ENCODE measurements at places on chromosomes 6 and 20.
A peak's percentile ranks its signal among the peaks of the same experiment; 100 is the strongest.

GRCh38 chr6:344816-345340 lies 46.7 kb upstream of the IRF4 start:
- DNase-seq = no peak

GRCh38 chr6:111423960-111424846 lies 58.8 kb downstream of the REV3L start:
- no peak for DNase-seq

- no peak for DNase-seq
These were observed 85.4 kb upstream of the HCRTR2 start for GRCh38 chr6:55088902-55089301.

DNA sequence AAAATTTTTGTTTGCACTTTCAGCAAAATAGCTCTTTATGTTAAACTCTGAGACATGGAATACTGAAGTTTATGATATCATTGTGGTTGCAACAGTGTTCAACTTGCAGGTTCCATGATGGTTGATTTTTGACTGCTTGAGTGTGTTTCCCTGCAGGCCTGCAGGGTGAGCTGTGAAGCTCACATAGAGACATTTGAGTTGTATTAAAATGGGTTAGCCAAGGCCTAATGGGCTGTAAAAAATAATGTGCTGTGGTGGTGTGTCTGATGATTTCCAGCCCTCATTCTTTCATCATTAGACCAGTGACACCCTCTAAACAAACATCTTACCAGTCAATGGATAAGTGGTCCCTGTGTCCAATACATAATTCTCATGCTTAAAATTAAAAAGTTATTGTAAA lies 321.4 kb downstream of the FARS2 start:
- no peak for DNase-seq

DNA sequence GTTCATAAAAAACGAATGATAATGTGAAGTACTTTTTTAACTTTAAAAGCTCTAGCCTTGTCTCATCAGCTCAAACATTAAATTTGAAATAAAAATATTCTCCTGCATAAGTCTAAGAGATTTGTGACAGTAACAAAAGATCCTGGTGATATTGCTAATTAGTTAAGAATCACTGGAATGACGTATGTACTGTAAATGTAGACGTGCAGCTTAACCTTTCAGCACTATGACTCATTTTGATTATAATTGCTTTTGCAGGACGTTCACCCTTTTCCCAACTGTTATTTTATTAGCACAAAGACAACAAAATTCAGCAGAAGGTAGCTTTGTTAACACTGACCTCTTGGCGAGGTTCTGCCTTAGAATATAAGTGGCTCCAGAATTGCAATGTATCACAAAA lies 68.6 kb downstream of the TENT5A start:
- DNase-seq = no peak

- DNase-seq = no peak
These were observed 13.9 kb upstream of the VAPB start for GRCh38 chr20:58374906-58375758.

- no peak for DNase-seq
These were observed 607.0 kb downstream of the TENT5A start for GRCh38 chr6:81145506-81145905.

GRCh38 chr6:21594416-21595281 lies 1.1 kb downstream of the SOX4 start:
- no peak for DNase-seq

GRCh38 chr6:133502441-133503335 lies 261.5 kb downstream of the EYA4 start:
- no peak for DNase-seq

GRCh38 chr20:775679-776135 lies 7.4 kb upstream of the SLC52A3 start:
- DNase-seq = no peak

DNA sequence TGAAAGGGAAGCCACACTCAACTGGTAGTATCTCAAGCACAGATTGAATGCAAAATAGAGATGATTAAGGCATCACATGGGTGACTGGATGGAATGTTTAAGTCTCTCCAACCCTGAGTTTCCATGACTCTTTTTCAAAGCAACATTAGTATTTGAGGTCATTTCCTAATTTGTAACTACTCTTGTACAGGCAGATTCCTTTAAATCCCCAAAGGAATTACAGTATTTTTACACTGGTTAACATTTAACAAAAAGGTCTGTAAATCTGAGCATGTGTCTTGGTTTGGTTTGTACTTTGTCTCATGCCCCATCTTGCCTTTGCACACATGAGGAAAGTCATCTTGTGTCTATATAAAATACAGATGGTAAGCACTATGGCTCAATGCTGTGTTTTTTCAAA lies 15.1 kb downstream of the RMND1 start:
- no peak for DNase-seq

DNA sequence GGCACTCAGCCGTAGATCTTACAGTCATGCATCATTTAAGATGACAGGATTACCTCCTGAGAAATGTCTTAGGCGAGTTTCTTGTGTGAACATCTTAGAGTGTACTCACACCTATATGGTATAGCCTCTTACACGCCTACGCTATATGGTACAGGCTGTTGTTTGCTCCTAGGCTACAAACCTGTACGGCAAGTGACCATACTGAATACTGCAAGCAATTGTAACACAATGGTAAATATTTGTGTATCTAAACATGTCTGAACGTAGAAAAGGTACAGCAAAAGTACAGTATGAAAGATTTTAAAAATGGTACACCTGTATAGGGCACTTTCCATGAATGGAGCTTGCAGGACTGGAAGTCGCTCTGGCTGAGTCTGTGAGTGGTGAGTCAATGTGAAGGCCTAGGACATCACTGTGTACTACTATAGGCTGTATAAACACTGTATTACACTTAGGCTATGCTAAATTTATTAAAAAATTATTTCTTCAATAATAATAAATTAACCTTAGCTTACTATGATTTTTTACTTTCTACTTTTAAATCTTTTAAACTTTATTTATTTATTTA lies 541 bp upstream of the IL20RA start:
- DNase-seq = no peak

GRCh38 chr6:128439627-128440026 lies 80.8 kb downstream of the PTPRK start:
- no peak for DNase-seq

DNA sequence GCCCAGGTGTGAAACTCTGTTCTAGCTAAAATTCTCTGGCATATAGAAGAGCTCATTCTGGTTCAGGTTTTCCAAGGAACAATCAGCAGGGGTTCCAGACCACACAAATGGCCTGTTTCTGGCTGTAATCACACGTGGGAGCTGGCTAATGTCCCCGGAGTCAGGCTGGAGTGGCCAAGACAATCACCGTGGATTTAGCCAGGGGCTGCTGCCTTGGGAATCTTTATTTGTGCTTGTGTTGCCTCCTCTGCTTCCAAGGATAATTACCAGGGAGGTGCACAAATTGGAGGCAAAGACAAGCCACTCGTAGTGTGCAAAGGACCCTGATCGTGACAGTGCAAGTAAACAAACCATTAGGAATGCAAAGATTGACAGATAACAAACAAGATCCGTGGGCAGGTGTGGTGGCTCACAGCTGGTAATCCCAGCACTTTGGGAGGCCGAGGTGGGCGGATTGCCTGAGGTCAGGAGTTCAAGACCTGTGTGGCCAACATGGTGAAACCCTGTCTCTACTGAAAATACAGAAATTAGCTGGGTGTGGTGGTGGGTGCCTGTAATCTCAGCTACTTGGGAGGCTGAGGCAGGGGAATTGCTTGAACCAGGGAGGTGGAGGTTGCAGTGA lies 77.3 kb downstream of the KCNB1 start:
- DNase-seq = no peak

- no peak for DNase-seq
These were observed 245.1 kb downstream of the FOXA2 start for GRCh38 chr20:22339091-22339881.

- no peak for DNase-seq
These were observed 182.3 kb upstream of the RALGAPA2 start for GRCh38 chr20:20894753-20895152.

DNA sequence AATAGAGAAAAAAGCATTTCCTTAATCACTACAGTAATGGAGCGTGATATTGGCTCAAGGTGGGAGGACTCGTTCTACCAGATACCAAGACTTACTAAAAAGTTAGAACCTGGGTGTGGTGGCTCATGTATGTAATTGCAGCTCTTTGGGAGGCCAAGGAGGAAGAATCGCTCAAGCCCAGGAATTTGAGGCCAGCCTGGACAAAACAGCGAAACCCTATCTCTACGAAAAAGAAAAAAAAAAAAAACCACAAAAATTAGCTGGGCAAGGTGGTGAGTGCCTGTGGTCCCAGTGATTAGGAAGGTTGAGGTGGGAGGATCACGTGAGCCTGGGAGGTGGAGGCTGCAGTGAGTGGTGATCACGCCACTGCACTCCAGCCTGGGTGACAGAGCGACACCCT lies 24.0 kb upstream of the ATRN start:
- no peak for DNase-seq

DNA sequence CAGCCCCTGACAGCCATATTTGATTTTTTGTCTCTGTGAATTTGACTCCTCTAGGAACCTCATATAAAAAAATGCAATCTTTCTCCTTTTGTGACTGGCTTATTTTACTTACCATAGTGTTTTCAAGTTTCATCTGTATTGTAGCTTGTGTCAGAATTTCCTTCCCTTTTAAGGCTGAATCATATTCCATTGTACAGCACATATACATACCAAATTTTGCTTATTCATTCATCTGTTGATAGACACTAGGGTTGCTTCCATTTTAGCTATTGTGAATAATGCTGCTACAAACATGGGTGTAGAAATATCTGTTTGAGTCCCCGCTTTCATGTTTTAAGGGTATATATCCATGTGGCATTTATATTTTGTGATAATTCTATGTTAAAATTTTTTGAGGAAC lies 49.2 kb upstream of the RNF217 start:
- no peak for DNase-seq

GRCh38 chr6:170291271-170292110 lies 613 bp upstream of the DLL1 start:
- DNase-seq = peak; percentile 34

DNA sequence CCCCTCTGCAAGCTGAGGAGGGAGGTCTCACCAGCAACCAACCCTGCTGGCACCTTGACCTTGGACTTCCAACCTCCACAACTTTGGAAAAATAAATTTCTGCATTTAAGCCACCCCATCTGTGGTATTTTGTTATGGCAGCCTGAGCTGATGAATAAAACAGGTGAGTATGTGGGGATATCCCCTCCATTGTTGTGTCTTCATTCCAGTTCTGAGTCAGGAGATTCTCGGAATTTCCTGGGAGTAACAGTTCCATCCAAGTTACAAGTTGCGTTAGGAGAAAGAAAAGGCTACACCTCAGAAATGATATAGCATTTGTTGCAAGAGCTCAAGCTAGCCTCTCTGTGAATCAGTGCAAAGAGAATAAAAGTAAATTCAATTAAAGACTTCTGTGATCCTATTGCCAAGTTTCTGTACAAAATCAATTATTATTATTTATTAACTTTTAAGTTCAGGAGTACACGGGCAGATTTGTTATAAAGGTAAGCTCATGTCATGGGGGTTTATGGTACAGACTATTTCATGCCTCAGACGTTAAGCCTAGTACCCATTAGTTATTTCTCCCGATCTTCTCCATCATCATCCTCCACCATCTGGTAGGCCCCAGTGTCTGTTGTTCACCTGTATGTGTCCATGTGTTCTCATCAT lies 153.0 kb downstream of the NKAIN2 start:
- DNase-seq = no peak

DNA sequence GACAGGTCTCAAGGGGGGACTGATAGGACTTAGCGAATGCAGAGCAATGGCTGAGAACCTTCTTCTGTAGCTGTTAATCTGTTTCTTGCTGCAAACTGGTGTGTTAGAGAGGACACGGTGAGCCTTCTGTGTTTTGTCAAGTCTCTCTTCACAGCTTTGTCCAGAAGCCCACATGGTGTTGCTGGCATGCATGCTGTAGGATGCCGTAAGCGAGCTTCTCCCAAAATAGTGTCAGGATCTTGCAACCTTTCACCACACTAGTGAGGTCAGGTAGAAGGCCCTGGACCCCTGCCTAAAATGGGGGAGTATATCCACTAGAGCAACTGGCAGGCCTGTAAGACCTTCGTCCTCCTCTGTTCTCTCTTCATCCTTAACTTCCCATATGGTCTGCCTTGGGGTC lies 51.9 kb upstream of the GLP1R start:
- no peak for DNase-seq

DNA sequence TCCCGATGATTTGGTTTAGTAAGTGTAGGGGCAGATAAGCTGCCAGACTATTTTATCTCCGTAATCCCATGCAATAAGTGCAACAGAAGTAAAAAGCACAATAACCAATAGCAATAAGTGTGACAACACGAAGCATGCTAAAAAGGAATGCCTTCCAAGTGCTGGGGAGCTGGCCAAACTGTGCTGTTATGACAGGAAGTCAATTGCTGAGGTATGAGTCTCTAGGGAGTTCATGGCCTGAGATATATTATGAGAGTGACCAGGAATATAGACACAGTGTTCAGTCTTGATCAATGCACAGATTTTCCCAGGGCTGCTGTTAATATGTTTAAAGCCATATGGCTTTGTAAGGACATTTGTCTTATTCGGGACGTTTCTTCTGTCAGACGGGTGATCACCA lies 10.5 kb upstream of the ANGPT4 start:
- DNase-seq = no peak

DNA sequence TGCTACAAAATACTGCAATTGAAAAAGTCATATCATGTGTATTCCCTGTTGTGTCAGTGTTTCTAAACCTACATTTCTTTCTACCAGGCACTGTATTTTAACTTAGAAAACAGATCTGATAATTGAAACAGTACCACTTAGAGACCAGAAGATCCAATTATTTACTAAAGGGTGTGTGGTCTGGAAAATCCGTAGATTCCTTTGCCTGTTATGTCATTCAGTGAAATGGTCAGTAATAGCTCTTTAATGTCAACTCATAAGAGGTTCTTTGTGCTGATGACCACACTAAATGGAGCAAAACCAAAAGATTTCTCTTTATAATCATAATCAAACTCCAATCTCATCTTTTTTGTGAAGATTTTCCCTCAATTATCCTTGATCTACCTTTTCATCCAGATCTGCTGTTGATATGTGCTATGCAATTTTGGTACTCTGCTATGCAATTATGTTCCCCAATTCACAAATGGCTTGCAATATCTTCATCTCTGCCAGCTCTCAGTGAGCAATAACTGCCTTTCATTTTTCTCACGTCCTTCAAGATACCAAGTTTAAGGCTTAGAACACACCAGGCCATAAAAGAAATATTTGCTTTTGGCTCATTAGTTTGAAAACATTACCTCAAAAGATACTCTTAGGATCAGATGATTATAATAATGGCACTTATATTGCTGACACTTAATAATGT lies 165.5 kb downstream of the MOXD1 start:
- no peak for DNase-seq

DNA sequence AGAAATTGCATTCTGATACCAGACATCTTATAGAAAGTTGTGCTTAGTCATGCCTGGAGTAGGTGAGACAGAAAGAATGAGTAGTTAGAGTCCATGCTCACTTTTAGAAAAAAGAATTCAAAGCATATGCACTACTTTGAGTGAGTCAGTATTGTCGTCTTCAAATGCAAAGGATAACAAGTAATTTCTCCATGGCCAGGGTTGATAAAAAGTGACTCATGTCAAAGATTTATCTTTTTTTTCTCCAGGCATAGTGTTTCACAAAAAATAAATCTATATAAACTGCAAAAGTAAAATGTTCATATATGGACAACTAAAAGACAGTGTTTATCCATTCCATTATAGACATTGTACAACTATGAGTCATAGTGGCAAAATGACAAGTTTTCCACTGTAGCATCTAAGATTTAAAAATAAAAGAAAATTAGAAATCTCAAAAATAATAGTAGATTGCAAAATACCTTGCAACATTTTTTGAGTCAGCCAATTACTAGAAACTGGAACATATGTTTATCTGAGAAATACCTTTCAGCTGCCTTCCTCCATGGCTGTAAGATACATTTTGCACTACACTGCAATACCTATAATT lies 329.6 kb downstream of the GRIK2 start:
- DNase-seq = no peak

All from stimulated activated CD8-positive, alpha-beta memory T cell treated with anti-CD3 and anti-CD28 coated beads, Interleukin-12 subunit alpha, Interleukin-12 subunit beta, amount 100 ng/mL, for 1 hour (primary cell).